CD8-positive, alpha-beta memory T cell (primary cell): ENCODE measurements at places on chromosomes 16 and 17.

DNA sequence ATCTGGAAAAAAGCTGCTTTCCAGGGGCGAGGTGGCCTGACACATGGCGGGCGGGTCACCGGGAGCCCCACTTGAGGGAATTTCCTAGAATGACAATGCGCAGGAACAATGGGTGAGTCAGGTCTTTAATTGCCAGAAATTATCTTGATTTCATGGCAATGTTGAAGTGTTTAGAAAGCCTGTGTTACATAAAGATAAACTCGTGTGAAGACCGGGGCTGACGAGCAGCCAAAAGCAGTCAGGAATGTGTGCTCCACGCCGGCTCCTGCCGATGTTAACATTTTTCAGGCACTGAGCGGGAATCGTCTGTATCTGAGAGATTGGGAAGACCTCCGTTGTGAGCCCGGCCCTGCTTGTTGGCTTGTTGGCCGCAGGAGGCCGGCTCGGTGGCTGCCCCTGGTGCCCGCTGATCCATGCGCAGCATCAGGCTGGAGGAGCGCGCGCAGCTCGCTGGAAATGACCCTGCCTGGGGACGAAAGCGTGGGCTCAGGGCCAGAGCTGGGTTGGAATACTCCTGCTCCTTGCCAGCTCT lies 353.1 kb downstream of the FOXL1 start:
- no peaks in the 10 kb centered on the region for H3K4me1 ChIP-seq
- H3K27ac ChIP-seq = no peak overlapping the region
- H3K36me3 ChIP-seq = no peaks in the 10 kb centered on the region
- H3K27me3 ChIP-seq = no peaks in the 10 kb centered on the region
- no peak overlapping the region for H3K4me3 ChIP-seq

DNA sequence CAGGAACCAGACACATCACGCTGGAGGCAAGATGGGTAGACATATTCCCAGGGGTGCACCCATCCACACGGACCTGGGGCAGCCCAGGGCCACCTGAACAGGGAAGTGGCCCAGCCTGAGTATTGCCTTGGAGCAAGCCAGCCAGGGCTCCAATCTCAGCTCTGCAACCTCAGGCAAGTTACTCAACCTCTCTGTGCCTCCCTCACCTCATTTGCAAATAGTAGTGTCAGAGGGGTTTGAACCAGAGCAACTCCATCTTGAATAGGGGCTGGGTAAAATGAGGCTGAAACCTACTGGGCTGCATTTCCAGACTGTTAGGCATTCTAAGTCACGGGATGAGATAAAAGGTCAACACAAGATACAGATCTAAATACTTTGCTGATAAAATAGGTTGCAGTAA lies 35.1 kb upstream of the SNN start:
- H3K4me3 ChIP-seq = no peak overlapping the region
- DNase-seq = no peak
- H3K27ac ChIP-seq = no peak overlapping the region

DNA sequence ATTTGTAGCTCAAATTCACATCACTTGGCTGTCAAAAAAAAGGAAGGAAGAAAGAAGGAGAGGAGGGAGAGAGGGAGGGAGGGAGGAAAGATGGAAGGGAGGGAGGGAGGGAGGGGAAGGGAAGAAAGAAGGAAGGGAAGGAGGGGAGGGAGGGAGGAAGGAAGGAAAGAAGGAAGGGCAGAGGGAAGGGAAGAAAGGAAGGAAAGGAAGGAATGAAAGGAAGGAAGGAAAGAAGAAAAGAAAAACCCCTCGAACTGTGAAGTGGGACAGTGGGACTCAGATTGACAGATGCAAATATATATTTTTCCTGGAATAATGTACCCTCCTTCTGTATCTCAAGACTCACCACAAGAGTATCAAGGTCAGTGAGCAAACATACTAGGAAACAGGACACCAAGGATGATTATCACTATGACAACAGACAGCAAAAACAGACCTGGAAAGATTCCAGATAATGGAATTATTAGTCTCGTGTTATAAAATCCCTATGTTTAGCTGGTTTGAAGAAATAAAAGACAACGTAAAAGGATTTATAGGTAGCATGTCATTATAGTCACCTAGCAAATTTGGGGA lies 24.2 kb upstream of the ABCA3 start:
- H3K27me3 ChIP-seq = peaks cover 7% of the 10 kb centered on the region
- DNase-seq = no peak
- no peaks in the 10 kb centered on the region for H3K4me1 ChIP-seq

DNA sequence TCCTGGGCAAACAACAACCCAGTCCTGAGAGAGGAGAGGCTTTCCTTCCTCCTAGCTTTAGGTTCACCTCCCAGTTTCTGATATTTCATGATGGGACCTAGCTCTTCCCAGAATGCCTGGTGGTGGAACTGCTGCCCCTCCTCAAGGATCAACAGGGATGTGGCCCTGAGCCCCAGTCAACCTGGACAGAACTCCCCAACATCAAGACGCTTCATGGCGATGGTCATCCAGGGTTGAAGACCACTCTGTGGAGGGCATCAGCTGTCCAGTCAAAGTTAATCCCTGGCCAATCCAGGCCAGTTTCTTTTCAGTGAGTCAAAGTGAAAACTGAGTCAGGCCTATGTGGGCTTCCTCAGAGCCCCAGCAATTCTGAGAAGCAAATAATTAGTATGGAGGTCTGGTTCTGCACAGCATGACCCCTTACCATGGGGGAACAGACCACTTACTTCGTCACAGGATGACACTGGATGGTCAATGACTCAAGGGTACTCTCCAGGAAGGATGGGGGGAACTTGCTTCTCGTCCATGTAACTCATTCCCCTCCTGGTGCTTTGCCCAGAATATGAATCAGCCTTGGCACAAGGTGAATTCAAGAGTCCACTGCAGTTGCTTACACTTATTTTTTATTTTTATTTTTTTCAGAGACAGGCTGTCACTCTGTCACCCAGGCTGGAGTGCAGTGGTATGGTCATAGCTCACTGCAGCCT lies 14.7 kb upstream of the XYLT2 start:
- H3K4me1 ChIP-seq = no peaks in the 10 kb centered on the region
- no peak overlapping the region for H3K4me3 ChIP-seq
- no peaks in the 10 kb centered on the region for H3K36me3 ChIP-seq
- H3K27ac ChIP-seq = no peak overlapping the region

DNA sequence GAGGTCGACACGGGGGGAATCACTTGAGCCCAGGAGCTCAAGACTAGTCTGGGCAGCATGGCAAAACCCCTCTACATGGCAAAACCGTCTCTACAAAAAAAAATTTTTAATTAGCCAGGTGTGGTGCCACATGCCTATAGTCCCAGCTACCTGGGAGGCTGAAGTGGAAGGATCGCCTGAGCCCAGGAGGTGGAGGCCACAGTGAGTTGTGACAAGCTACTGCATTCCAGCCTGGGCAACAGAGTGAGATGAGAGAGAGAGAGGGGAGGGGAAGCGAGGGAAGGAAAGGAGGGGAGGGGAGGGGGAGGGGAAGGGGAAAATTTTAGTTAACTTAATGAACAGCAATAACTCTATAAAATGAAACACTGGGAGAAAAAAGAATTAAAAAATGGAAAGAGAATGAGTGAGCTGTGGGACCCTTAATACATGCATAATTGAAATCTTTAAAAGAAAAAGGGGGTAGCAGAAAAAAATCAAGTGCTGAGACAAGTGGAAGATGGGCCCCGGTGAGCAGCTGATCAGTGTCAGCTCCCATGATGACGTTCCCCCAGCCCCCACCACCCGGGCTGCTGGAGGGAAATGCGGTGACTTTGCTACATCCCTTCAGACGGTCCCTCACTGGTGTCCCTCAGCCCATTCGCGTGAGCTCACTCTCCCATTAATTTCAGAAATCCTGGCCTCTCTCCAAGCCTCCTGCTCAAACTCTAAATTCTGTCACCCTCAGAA lies 2.7 kb downstream of the ASGR2 start:
- H3K4me3 ChIP-seq = no peak overlapping the region
- H3K27ac ChIP-seq = no peak overlapping the region
- H3K36me3 ChIP-seq = no peaks in the 10 kb centered on the region
- no peaks in the 10 kb centered on the region for H3K4me1 ChIP-seq
- no peak for DNase-seq

DNA sequence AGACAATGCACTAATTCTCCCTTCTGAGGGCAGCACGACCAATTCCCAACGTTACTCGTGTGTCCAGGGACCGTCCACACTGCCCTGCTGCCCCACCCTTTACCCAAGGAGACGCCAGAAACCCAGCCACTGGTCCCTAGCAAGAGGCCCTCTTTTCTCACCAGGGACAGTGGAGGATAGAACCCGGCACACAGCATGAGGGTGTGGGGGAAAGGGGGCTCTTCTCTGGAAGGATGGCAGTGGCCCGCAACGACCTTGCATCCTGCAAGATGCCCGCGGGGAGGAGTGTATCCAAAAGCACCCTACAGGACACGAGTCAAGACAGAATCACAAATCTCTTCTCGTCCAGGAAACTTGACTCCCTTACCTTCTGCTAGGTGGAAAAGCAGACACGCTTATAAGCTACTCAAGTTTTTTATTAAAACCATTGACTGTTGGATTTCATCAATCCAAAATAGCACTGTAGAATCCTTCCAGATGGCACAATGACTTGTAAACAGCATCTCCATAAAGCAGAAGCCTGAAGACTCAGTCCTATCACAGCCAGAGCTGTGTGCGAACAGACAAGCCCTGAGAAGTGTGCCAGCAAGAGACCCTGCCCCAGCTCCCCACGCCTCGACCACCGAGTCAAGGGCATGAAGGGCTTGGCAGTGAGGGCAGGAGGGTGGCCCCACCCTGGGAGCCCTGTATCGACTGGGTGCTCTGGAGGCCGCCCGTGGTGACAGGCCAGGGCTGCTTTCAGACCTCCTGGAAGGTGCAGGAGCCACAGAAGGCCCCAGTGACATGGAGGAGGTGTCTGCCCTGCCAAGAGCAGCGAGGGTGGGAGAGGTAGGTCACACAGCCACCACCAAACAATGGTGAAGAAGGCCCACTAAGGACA lies 103.8 kb downstream of the ANKRD11 start:
- H3K27me3 ChIP-seq = no peaks in the 10 kb centered on the region
- no peaks in the 10 kb centered on the region for H3K36me3 ChIP-seq
- H3K4me3 ChIP-seq = no peak overlapping the region
- no peak for DNase-seq

- no peaks in the 10 kb centered on the region for H3K4me1 ChIP-seq
- H3K36me3 ChIP-seq = no peaks in the 10 kb centered on the region
- no peak overlapping the region for H3K4me3 ChIP-seq
- no peak overlapping the region for H3K27ac ChIP-seq
- DNase-seq = no peak
These were observed 171.0 kb downstream of the ZFHX3 start for GRCh38 chr16:72876981-72877373.

- H3K4me3 ChIP-seq = no peak overlapping the region
- H3K36me3 ChIP-seq = no peaks in the 10 kb centered on the region
- DNase-seq = no peak
- no peaks in the 10 kb centered on the region for H3K27me3 ChIP-seq
These were observed 5.7 kb downstream of the CANT1 start for GRCh38 chr17:79003661-79004411.

DNA sequence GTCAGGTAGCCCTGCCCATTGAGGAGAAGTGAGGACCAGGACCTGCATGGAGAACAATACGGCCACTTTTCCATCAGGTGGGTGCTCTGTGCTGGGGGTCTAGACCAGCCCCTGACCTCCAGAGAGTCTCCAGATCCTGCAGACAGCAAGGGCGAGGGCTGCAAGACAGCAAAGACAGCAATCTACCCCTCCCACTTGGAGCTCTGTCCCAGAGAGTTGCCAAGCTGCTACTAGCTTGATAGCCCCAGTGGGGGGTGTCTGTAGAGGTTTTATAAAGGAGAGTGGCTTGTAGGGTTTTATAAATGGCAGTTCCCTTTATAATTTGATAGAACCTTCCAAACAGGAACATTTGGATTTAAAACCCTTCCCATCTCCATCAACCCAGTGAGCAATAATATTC lies 16.7 kb upstream of the SLFN11 start:
- no peak overlapping the region for H3K27ac ChIP-seq
- no peak overlapping the region for H3K4me3 ChIP-seq
- no peaks in the 10 kb centered on the region for H3K27me3 ChIP-seq
- no peaks in the 10 kb centered on the region for H3K36me3 ChIP-seq
- no peaks in the 10 kb centered on the region for H3K4me1 ChIP-seq

GRCh38 chr16:70269471-70269870 lies 17.7 kb upstream of the EXOSC6 start:
- H3K27me3 ChIP-seq = no peaks in the 10 kb centered on the region
- DNase-seq = no peak
- no peak overlapping the region for H3K27ac ChIP-seq
- peaks cover 53% of the 10 kb centered on the region for H3K36me3 ChIP-seq

DNA sequence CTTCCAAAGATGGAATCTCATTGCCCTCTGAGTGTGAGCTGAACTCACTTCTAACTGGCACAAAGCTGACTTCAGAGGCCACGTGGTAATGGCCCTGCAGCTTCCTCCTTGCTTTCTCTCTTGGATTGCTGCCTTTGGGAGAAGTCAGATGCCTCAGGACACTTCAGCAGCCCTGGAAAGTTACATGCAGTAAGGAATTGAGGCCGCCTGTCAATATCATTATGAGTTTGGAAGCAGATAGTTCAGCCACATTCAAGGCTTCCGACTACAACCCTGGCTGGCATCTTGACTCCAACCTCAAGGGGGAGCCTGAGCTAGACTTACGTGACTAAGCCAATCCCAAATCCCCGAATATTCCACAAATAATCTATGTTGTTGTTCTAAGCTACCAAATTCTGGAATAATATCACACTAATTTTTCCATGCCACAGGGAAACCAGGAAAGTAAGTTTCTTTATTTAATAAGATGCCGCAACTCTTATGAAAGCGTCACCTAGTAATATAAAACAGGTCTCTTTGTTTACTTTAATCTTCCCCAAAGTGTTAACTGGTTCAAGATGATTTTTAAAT lies 13.6 kb downstream of the CEP20 start:
- H3K27ac ChIP-seq = no peak overlapping the region
- H3K27me3 ChIP-seq = no peaks in the 10 kb centered on the region
- no peak overlapping the region for H3K4me3 ChIP-seq

- no peak overlapping the region for H3K4me3 ChIP-seq
- H3K4me1 ChIP-seq = peaks cover 34% of the 10 kb centered on the region
- H3K27me3 ChIP-seq = no peaks in the 10 kb centered on the region
- DNase-seq = no peak
- H3K36me3 ChIP-seq = peaks cover 4% of the 10 kb centered on the region
These were observed 18.8 kb downstream of the AXIN2 start for GRCh38 chr17:65542610-65543009.

DNA sequence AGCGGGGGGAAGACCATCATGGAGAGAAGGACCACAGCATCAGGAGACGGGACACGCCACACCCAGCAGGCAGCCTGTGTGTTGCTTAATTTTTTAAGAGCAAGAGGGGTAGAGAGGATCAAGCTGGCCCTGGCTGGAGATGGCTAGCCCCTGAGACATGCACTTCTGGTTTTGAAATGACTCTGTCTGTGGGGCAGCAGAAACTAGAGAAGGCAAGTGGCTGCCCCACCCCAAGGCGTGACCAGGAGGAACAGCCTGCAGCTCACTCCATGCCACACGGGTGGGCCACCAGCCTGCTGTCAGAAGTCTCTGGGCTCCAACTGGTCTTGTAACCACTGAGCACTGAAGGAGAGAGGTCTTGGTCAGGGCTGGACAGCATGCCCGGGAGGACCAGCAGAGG lies 75.5 kb downstream of the SOCS1 start:
- no peaks in the 10 kb centered on the region for H3K4me1 ChIP-seq
- no peak overlapping the region for H3K4me3 ChIP-seq
- H3K36me3 ChIP-seq = no peaks in the 10 kb centered on the region

GRCh38 chr16:83100679-83101078 lies 473.9 kb downstream of the CDH13 start:
- H3K27me3 ChIP-seq = no peaks in the 10 kb centered on the region
- no peak overlapping the region for H3K4me3 ChIP-seq
- no peaks in the 10 kb centered on the region for H3K36me3 ChIP-seq
- H3K4me1 ChIP-seq = no peaks in the 10 kb centered on the region
